ENCODE measurements at places on chromosomes 13 and 19. TPM values are rescaled to one million over a fixed set of nuclear protein-coding genes. Genes with fewer than 3 reads are reported as not detected.

DNA sequence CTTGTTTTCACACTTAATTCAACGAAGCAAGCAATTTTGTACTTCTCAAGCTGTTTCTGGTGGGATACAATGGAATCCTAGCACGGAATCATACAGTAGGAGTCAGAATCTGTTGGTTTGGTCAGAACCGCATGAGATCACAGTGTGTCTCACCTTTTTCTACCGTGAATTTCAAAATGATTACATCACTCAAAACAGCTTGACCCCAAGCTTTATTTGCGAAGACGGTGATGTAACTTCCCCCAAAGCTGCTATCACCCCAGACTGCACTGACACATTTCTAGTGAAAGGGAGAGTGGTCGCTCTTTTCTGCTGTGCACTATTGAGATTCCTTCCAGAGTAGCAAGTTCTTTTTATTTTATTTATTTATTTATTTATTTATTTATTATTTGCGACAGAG, 9.6 kb downstream of the C19orf18 start:
- no peak for DNase-seq

DNA sequence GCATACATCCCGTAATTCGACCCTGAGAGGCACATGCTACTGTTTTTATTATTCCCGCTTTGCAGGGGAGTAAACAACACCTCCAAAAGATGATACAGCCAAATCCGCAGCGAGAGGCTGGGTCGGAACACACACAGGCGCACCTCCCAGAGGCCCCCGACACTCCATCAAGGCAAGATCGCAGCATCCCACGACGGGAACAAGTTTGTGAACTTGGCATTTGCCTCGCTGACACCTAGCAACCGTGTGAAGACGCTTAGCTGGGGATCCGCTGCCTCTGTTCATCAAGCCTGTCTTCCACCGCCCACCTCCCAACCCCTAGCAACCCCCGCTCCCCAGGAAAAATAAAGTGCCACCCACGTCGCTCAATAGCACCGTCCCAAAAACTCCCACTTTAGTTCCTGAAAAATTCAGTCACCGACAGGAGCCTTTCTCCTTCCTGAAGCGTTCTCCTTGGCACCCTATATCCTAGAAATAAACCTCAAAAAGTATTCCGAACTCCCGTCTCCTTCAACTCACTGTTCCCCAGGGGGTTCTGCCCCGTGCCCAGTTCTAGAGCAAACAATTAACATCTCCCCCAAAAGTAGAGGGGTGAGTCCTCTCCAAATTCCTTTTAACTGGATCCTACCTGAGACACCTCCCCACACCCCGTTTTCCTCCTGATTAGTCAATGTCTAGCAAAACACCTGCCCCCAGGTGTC, 1.7 kb downstream of the GNG7 start:
- no peak for DNase-seq

- DNase-seq, result no peak
Measured at GRCh38 chr13:98228661-98229341, 51.7 kb upstream of the RNF113B start.

GRCh38 chr13:52082601-52083000, 46.3 kb downstream of the NEK5 start:
- DNase-seq, result no peak

DNA sequence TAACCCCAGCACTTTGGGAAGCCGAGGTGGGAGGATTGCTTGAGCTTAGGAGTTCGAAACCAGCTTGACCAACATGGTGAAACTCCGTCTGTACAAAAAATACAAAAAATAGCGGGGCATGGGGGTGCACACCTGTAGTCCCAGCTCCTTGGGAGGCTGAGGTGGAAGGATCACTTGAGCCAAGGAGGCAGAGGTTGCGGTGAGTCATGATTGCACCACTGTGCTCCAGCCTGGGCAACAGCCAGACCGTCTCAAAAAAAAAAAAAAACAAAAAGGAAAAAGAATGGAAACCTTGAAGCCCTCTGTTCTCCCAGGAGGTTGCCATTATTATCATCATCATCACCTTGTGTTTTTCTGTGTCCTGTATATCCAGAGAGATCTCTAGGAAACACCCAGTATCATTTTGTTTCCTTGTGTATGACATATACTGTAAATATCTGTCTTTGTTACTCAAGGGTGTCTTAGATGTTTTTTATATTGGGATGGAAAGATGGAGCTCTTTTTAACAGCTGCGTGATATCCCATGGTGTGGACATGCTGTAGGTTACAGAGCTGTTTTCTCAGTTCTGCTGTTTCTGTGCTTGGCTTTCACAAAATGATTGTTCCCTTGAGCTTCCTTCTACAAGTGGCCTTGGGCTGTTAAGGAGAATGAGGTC, 11.8 kb downstream of the CHAF1A start:
- no peak for DNase-seq

DNA sequence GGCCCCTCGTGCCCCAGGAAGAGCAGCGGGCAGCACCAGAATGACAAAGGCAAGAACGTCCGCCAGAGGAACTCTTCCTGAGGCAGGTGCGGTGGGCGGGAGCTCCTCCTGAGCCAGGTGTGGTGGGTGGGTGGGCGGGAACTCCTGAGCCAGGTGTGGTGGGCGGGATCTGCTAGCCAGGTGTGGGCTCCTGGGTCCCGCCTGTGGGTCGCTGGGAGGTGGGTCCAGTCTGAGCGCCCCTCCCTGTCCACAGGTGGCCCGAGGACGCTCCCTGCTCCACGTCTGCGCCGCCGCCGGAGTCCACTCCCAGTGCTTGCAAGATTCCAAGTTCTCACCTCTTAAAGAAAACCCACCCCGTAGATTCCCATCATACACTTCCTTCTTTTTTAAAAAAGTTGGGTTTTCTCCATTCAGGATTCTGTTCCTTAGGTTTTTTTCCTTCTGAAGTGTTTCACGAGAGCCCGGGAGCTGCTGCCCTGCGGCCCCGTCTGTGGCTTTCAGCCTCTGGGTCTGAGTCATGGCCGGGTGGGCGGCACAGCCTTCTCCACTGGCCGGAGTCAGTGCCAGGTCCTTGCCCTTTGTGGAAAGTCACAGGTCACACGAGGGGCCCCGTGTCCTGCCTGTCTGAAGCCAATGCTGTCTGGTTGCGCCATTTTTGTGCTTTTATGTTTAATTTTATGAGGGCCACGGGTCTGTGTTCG, 7.0 kb upstream of the HCN2 start:
- DNase-seq, result no peak

GRCh38 chr13:29993716-29994488, 143.5 kb upstream of the UBL3 start:
- DNase-seq, result no peak

GRCh38 chr13:65532231-65532630, 1697.9 kb downstream of the PCDH9 start:
- DNase-seq, result no peak

DNA sequence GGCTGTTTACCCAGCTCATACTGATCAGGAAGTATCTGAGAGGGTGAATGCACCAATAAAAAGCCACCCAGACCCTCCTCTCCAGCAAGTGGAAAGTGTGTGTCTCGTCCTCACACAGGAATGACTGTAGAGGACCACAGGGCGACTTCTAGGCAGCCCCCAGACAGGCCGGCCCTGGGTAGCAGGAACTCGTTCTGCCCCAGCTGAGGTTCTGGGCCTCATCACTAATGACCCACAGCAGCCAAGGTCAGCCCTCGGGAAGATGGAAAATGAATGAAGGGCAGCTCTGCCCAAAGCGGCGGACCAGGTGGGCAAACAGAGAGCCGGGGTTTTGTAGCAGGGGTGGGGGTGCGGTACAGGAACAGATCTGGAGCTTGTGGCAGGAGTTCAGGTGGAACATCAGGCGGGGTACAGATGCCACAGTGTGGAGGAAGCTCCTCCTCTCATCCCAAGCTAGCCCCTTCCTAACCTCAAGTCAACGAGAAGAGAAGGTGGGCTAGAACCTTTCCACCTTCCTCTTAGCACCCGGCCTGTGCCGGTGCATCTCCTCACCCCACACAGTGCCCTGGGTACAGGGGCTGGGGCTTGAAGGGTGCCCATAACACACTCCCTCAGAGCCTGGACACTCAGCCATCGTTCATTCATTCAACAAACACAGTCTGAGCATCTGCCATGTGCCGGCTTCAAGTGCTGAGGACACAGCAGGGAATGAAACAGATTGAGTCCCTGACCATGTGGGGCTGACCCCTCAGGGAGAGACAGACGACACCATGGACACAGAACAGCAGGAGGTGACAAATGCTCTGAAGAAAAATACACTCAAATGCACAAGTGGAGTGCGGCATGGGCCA, 36.2 kb downstream of the RFX2 start:
- no peak for DNase-seq

DNA sequence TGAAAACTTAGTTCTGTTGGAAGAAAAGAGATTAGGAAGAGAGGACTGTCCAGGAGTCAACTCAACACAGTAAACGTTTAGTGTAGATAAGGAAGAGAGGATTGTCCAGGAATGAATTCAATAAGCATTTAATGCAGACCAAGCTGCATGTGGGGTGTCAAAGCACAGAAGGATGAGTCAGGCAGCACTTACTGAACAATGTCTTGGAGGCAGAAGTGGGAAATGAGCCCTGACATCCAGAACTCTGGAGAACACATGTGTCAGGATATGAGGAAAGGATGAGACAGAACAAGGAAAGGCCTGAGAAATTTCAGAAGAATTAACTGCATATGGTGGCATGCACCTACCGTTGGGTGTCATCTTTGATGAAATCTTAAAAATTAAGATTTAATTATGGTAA, 429.2 kb upstream of the HTR2A start:
- DNase-seq, result no peak

GRCh38 chr19:52602941-52603340, 32.9 kb downstream of the ZNF701 start:
- DNase-seq, result no peak

DNA sequence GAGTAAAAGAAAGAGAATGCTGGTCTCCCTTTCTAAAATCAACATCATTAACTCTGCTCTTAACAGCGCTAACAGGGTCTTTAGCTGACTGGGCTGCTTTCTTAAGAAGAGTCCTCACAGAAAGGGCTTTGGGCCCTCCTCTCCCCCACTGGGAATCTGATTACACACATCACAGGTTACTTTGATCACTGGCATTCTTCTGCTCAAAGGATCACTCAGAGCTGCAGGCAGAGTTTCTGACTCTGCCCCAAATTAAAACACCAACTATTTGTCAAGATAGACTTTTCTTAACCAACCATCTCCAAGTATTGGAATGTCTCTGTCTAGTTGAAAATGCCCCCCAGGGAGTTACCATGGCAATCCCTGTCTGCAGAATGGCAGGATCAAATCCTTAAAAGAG, 31.1 kb upstream of the SIAH3 start:
- no peak for DNase-seq

DNA sequence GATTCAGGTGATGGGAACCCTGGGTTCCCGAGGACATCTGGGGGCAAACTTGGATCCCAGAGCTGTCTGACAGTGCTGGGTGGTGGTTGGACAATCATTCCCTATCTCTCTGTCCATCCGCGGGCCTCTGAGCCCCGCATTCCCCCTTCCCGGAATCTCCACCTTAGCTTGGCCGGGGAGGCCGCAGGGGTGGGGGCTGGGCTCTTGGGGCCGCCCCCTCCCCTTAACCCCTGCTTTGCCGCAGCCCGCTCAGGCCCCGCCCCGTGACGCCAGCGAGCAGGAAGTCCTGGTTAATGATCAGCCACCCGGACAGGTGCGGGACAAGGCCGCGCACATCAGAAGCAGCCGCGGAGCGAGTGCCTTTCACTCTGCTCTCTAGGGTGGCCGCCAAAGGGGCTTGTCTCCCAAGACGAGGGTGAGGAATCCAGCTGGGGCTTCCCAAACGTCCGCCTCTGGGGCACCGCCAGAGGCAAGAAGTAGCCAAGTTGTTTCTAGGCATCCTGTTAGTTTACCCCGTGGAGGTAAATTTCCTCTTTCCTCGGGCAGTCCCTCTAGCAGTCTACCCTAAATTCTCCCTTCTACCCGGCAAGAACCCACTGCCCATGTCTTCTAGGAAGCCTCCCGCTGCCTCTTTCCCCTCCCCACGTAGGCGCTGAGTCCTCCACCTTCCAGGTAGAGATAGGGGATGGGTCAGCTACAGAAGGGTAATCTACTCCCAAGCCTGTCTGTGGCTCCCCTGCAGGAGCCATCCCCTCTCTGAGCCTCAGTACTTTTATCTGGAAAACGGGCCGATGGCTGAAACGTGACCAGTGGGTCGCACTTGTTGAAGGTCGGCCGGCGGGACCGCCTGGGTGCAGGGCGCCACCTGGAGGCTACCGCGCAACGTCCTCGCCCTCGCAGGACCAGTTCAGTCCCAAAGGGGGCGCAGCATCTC, 3.0 kb downstream of the IRF2BP1 start:
- peak; percentile 86 for DNase-seq

GRCh38 chr19:21398851-21399250, 1.9 kb downstream of the ZNF493 start:
- DNase-seq, result no peak

DNA sequence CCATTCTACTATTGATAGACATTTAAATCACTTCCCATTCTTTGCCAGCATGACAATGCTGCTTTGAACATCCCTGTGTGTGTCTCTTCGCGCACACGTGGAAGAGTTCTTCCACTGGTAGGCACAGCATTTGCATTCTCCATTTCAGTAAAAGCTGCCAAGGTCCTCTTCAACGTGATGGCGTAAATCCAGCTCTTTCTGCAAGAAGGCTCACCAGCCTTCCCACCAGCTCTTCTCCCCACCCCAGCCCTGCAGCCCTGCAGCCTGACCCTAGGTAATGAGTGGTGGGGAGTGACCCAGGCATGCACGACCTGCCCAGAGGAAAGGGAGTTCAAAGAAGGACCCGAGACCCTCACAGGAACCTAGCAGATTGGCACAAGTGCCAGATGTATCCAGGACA, 31.7 kb upstream of the FFAR2 start:
- no peak for DNase-seq

- no peak for DNase-seq
Measured at GRCh38 chr13:74710006-74710405, 575.8 kb upstream of the KLF12 start.

DNA sequence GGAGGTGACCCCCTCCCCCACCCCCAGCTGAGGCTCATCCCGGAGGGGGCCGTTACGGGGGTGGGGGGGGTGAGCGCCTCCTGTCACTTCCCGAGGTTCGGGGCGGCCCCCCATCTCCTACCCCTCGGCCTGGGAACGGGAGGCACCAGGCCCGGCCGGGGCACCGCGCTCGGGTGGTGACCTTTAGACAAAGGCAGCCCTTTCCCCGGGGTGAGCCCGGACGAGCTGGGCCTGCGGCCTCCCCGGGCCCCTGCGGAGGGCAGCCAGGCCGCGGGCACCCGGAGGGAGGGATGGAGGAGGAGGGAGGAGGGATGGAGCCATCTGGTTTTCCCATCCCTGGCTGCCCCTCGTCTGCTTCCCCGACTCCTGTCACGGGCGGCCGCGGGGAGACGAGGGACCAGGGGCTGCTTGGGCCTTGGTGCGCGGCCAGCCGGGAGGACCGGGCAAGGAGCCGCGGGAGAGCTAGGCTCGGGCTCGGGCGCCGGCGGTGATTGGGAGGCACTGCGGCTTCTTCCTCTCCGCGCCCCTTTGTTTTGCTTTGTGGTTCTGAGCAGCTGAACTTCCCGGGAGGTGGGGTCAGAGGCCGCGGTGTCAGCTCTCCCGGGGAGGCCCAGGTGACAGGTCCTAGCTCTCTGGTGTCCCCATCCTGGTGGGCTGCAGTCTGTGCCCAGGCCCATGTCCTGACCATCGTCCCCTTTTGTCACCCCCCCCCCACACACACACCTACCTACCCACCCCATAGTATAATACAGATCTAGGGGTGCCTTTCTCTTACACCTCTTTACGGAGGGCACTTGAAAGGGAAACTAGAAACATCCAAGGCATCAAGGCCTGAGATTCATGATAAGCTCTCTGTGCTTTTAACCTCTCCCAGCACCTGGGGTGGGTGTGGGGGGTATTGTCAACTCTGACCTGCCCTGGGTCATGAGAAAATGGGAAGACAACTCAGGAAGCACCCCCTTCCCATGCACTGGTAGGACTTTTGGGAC, 1.3 kb downstream of the BICRA start:
- peak; percentile 67 for DNase-seq

Gene PRRG2
- 0.70 TPM for total RNA-seq

Gene PDX1
- not detected for total RNA-seq

Gene NLRP9
- not detected for total RNA-seq

Gene KISS1R
- not detected for total RNA-seq

Gene SSC5D
- total RNA-seq, result 2.6 TPM

Gene YIPF2
- total RNA-seq, result 13.7 TPM
